ENCODE measurements at places on chromosomes 11 and 22. TPM values are rescaled to one million over a fixed set of nuclear protein-coding genes. Genes with fewer than 3 reads are reported as not detected.
A peak's percentile ranks its signal among the peaks of the same experiment; 100 is the strongest.

GRCh38 chr11:108221371-108221770, 1.1 kb downstream of the NPAT start:
- DNase-seq: no peak

GRCh38 chr11:101738452-101738851, 154.6 kb upstream of the TRPC6 start:
- DNase-seq: no peak

DNA sequence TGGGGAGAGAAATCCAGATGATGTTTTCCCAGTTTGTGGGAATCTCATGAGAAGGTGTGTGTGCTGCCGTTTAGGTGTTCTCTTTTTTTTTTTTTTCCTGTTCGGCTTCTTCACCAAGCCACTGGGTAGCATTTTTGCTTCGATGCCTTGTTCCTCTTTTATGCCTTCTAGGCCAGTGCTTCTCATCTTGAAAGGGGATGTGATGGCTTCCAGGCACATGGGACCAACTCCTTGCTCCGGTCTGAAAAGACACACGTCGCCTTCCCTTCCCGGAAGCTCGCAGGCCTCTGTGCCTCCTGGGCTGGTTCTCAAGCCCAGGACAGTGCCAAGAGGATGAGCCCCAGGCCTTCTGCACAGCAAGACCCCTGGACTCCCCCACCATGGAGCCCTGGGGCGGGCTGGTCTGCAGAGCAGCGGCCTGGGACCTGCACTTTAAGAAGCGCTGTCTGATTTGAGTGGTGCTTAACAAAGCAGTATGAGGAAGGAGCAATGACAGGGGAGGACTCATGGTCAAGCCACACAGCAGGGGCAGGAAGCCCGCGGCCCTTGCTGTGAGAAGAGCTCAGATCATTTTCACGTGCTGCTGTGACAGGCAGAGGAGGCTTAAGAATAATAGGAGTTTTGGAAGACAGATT, 158.8 kb downstream of the MPPED1 start:
- DNase-seq: no peak

AIFM3 gene
- 2.6 TPM for total RNA-seq

DNA sequence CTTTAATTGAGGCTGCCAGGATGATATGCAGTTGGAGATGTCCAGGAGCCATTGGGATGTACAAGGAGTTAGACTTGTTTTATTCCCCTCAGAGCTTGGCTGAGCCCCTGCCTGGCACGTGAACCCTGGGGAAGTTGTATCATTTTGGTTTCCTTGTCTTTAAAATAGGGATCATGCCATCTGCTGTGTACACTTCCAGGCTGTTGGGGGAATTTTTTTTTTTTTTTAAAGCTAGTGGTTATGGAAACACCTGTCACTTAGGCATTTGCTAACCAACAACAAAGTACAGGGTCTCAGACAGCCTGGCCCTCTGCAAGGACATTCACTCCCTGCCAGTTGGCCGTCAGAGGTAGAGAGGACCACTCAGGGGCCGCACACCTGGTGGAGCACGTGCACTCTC, 8.5 kb upstream of the RAB1B start:
- DNase-seq: no peak

TRPC6 gene
- 0.48 TPM for total RNA-seq

DNA sequence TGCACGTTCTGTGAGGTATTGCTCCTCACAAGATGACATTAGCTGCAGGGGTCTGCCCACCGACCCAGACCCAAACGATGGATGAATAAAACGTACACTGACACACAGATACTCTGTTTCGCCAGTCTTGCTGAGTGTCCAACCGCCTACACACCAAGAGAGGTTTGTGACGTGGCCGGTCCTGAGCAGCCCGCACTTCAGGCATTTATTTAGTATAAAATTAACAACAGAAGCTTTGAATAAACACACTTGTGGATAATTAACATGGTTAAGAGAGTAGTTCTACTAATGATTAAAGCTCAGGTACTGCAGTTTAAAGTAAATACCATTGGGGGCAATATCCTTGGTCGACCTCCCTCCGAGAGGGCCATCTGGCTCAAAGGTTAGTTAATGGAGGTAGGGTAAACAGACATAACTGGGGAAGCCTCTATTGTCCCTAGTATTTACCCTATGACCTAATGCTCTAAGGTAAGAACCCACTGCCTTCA, 75.7 kb downstream of the CCDC83 start:
- DNase-seq: no peak

- DNase-seq: peak; percentile 47
These were observed 158.5 kb downstream of the ADAMTS15 start for GRCh38 chr11:130606781-130607511.

DNA sequence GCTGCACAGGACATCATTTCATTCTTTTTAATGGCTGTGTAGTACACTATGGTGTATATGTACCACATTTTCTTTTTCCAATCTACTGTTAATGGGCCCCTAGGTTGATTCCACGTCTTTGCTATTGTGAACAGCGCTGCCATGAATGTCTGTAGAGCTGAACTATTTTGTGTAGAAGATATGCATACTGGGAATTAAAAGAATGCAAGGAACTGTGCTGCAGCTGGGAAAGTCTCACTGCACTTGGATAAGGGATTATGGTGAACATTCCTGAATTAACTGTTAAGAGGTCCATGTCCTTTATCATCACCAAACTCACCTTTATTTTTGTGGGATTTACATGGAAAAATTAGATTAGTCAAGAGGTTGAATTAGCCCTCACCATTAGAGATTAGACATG, 224.7 kb downstream of the SNX19 start:
- DNase-seq: no peak

- no peak for DNase-seq
These were observed 713.9 kb downstream of the ETS1 start for GRCh38 chr11:127873478-127873877.

- no peak for DNase-seq
These were observed 74.4 kb downstream of the PANX1 start for GRCh38 chr11:94203070-94203469.

RHOD gene
- total RNA-seq: 21.2 TPM

Measured in type B pancreatic cell (in vitro differentiated cells).